ENCODE measurements at places on chromosomes 3 and 15.

GRCh38 chr15:88745696-88746095, 57.5 kb upstream of the ACAN start:
- DNase-seq: no peak

DNA sequence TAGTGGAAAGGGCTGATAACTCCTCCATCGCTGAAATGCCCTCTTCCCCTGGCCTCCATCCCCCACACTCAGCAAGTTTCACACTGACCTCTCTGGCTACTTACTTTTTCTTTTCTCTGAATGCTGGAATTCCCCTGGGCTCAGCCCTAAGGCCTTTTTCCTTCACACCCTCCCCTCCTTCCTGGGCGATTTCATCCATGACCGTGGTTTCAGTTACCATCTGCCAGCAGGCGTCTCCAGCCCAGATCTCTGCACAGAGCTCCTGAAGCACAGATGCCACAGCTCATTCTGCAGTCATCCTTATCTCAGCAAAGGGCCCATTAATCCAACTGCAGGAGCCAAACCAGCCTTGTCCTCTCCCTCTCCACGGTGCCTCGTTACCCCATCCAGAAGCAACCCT, 114.0 kb downstream of the RFTN1 start:
- no peak for DNase-seq

DNA sequence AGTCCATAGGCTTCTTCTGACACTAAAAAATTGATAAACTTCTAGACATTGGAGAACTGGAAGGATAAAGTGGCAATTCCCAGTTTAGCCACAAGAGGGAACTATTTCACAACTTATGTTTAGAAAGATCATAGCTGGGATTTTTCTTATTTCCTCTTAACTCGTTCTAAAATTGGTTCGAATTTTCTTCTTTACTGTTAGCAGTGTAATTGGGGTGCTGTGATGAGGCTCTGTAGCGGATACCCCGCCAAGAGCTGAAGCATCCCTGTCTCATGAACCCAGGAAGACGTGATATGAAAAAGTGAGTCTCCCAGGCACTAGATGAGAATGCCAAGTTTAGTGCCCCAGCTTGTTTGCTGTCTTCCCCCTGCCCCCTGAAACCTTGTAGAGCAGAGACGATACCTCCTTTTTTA, 85.1 kb downstream of the PDCD6IP start:
- peak; percentile 2 for DNase-seq

DNA sequence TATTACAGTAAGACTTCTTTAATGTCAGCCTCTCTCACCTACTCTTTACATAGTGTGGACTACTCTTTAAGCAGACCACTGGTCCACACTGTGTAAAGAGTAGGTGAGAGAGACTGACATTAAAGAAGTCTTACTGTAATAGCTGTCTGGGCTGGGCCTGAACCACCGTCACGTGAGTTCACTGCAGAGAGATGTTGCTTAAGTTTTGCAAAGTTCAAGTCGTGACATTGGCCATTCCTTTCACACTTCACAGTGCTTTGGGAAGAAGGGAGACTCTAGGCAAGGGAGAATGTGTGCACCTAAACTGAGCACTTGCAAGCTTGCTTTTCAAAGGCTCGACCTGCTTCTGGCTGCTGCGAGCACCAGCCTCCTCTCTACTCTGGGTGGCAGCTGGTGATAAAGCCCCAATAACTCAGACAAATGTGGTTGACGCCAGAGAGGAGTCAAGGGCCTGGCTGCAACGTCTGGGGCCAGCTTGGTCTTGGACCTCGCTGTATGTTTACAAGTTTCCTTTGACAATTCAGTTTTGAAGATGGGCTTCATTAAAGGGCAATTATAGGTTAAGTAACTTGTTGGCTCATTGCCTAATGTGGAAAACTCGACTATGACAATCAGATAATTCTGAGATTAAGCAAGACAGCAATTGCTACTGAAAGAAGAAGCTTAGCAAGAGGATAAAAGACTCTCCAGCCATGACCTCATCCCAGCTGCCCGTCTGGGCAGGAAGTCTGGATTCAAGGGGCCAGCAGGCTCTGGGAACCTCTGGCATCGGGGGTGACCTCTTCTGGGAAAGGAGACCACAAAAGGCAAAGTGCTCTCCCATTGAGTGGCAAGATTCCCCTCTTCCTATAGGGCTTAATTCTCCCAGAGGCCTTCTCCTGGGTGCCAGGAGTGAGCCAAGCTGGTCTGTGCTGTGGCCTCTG, 242.1 kb upstream of the TLE3 start:
- no peak for DNase-seq

DNA sequence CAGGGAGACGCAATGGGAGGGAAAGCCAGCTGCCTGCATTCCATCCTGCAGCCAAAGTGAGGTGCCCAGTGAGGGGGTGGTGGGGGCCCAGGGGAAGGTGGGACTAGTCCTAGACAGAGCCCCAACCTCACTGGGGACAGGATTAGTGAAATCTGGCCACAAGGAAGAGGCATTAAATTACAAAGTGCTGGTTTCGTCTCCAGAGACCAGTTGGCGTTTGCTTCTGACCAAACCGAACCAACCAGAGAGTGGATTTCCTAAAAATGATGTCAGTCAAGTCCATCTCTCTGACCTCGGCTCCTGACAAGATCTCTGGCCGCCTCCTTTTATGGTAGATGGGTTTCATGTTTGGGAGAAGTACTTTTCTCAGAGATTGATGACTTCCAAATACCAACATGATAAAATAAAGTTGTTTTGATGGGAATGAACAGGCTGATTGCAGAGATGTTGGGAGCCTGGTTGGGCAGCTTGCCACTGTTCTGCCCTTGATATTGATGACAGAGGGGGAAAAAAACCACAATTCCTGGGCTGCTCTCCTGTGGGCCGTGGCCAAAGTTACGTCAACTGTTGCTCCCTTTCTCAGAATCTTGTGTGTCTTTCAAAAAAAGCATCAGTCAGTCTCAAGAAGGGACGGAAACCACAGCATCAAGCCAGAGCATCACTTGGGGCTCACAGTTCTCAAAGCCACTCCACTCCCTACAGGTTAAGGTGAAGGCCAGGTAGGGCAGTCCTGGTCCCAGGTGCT, 24.6 kb downstream of the ITGA11 start:
- no peak for DNase-seq

- DNase-seq: no peak
Measured at GRCh38 chr3:71926262-71926600, 141.3 kb upstream of the PROK2 start.

DNA sequence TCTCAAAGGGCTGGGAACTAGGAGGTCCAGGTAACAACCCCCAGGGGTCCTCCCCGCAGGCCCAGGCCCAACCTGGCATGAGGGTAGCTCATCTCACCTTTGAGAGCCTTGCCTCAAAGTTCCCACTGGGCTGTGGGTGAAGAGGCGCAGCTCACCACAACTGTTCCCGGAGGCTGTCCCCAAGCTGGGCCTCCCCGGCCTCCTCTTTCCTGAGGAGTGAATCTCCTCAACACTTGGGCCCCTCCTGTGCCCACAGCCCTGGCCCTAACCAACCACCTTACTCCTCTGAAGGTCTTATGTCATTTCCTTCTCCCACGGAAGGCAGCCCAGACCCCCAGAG, 27.5 kb upstream of the CORO2B start:
- DNase-seq: no peak

GRCh38 chr15:64521201-64521600, 60.8 kb downstream of the ZNF609 start:
- no peak for DNase-seq

- DNase-seq: no peak
Measured at GRCh38 chr15:77993374-77993911, 84.1 kb downstream of the TBC1D2B start.

DNA sequence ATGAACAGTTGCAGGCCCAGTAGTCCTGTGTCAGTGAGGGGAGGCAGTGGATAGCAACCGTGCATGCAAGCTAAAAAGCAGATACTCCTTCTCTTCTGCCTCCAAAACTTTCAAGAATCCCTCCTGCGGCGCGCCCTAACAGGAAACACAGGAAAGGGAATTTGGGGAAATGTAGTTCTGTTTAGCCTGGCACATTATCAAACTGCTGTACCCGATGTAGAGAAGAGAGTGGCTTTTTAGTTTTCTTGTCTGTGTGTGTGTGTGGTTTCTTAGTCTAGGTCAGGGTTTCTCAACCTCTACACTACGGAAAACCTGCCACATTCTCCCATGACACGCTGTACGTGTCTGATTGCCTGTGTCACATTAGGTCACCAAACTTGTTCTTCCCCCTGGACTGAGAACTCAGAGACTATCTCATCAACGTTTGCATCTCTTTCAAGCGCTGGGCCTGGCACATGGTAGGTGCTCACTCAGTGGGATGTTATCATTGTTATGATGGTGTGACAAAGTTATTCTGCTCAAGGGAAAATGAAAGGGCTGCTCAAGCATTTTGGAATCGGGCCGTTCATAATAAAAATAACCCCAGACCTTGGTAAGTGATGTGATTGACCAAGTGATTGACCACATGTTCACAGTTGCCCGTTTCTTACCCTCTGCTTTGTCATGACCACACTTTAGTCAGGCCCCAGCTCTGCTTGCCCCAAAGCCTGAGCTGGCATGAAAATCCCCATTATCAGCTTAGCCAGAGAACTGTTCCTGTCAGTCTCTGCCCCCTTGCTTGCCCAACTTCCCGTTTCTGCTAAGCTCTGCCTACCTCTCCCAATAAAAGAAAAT, 33.2 kb downstream of the TM4SF4 start:
- DNase-seq: no peak
